SHP77 (cell line): ENCODE measurements at places on chromosomes 16 and 17.

DNA sequence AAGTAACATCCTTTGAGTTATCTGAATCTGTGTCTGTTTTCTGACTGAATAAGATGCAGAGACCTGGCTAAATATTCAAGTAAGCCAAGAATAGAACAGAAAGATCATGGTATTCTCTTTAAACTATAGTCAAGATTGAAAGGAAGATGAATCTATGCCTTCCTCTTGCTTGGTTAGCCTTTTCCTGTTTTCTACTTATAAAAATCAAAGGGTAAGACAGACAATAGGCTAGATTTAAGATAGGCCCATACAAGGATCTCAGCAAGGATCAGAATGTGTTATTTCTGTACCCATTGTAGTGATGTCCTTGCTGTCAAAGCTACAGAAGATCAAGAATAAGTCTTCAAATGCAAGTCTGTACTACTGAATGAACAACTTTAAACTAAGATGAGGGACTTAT, 7.0 kb upstream of the CDR2 start:
- no peak for DNase-seq

DNA sequence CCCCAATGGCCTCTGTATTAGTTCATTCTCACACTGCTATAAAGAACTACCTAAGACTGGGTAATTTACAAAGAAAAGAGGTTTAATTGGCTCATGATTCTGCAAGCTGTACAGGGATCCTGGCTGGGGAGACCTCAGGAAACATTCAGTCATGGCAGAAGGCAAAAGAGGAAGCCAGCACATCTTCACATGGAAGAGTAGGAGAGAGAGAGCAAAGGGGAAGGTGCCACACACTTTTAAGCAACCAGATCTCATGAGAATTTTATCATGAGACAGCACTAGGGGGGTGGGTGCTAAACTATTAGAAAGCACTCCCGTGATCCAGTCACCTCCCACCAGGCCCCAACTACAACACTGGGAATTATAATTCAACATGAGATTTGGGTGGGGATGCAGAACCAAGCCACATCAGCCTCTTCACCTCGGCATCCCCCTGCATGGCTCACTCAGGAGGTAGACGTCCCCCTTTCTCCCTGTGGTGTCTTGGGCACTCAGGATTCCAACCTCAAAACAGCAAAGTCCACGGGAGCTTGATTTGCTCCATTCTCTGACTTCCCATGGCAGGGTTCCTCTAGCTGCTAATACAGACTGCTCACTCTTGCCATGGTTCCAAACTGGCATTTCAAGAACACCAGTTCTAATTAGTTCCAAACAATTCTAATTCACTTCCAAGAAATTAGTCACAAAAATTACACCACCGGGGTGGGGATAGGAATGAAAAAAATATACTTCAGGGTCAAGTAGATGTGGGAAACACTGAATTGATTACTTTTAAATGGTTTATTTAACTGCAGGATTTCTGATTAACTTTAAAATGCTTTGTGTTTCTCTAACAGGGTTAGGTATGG, 203.8 kb upstream of the HSBP1 start:
- no peak for DNase-seq

GRCh38 chr16:85754413-85754812, 3.5 kb upstream of the C16orf74 start:
- peak; percentile 42 for DNase-seq

DNA sequence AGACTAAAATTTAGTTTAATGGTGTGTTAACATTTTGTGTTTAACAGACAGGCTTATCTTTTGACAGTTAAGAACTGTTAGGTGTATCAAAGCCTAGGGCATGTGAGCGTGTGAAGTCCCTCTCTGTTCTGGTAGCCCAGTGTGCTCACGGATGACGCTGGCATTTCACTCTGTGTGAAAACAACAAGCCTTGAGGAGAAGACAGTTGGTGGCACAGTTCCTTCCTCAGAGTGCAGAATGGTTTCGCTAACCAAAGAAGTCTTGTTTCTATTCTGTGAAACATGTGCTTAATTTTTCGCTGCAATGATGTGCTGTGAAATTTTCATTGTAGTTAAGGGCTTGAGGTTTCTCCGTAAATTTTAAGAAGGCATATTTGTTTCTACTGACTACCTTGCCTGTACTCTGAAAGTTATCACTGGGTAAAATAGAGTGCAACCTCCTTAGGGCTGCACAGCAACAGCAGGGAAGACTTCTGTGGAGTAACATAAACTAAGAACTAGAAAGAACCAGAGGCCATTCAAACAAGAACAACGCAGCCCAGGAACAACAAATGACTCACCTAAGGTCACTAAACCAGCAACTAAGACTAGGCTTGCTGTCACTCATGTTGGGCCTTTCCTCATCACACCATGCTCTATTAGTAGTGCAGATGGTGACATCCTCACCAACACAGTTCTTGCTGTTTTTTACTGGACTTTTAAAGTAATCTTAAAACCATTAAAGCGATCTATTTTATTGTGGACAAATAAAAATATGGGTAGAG, 33.4 kb downstream of the BRD7 start:
- DNase-seq: no peak

GRCh38 chr17:41728056-41728455, 6.4 kb downstream of the HAP1 start:
- no peak for DNase-seq

DNA sequence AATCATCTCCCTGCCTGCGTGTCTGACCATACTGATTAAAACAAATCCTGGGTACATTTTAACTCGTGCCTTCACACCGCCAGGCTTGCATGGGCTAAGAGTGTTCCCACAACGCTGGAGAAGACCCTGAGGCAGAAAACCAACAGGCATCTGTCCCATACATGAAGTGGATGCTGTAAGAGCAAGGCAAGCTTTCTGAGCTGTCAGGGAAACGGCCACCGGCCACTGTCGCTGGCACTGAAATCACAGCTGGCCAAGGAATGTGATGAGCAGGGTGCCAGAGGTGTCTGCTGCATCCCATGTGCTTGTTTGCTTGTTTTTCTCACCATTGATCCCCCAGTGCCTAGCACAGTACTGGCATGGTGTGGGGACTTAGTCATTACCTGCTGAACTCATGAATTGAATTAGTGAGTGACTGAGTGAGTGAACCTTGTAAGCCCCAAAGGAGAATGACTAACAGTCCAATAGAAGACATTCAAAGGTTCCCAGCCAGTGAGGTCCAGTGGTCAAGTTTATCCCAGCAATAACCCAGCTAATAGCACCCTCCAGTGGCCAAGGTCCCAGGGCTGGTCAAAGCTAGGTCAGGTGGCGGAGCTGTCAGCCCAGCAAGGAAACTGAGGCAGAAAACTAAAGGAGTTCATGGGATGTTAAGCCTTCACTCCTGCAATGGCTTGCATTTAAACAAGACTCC, 92.7 kb upstream of the CDH5 start:
- DNase-seq: no peak

DNA sequence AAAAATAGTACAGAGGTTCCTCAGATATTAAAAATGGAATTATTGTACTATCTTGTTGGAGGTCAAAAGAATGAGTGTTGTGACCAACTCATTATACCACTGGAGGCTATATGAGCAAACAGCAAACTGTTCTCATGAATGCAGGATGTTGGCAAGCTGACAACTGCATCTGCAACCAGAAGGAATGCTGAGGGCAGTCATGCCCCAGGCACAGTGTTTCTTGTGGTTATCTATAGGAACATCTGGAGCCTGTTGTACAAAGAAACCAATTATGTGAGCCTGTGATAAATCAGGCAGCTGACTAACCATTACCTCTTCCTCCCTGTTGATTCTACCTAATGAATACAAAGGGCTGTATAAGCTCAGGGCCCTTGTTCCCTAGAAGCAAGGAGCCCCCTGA, 2057.1 kb downstream of the TP53TG3F start:
- peak; percentile 78 for DNase-seq

DNA sequence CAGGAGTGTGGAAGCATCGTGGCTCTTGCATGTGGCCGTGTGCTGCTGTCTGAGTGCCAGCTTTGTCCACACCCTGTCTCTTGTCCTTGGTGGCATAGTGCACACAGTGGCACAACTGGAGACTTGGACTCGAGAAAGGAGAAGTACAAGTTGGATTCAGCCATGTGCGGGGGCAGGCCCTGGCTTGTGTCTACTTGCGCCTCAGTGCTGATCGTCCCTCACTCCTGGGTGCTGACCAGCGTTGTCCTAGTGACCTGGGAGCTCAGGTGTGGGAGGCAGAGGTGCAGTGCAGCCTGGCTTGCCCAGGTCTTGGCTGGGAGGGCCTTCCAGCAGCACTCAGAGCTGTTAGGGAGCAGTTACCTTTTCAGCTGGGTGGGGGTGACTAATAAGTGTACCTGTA, 20.6 kb downstream of the MPRIP start:
- DNase-seq: no peak

DNA sequence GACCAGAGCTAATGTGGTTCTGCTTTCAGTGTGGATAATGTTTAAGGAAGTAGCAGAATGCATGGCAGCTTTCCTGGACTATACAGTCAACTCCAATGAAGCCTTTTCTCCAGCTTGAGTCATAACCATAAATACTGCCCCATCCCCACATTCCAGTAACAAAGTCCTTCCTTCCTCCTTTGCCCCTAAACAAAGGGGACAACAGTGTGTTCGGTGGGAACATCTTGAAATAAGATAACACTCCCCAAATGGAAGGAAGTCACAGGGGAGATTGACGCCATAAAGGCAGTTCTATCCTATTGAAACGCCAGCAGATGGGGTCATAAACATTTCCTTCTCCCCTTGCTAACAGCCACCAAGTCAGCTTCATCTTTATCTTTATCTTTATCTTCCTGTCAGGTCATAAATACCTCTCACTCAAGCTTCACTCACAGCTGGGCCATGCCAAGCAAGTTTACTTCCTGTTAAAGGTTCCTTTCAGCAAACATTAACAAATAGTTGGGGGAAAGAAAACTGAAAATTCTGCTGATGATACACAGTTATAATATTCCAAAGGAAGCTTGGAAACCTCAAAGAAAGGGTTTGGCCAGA, 136.7 kb downstream of the SNX11 start:
- DNase-seq: no peak

DNA sequence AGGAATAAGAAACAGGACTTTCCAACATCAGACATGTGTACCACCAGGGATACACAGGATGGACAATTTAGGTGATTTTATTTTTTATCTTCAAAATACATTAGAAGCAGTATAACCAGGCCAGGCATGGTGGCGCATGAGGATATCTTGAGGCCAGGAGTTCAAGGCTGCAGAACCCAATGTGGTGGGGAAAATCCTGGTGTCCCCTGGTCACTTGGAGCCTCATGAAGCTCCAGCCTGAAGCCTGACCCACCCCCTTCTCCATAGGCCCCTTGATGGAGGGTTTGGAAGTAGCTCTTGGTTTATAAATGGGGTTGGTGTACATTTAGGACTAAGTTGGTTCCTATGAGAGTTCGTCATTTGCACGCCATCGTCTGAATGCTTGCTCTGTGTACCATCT, 88.6 kb downstream of the MYH11 start:
- no peak for DNase-seq

- no peak for DNase-seq
Measured at GRCh38 chr17:28112606-28113005, 70.1 kb downstream of the NLK start.

DNA sequence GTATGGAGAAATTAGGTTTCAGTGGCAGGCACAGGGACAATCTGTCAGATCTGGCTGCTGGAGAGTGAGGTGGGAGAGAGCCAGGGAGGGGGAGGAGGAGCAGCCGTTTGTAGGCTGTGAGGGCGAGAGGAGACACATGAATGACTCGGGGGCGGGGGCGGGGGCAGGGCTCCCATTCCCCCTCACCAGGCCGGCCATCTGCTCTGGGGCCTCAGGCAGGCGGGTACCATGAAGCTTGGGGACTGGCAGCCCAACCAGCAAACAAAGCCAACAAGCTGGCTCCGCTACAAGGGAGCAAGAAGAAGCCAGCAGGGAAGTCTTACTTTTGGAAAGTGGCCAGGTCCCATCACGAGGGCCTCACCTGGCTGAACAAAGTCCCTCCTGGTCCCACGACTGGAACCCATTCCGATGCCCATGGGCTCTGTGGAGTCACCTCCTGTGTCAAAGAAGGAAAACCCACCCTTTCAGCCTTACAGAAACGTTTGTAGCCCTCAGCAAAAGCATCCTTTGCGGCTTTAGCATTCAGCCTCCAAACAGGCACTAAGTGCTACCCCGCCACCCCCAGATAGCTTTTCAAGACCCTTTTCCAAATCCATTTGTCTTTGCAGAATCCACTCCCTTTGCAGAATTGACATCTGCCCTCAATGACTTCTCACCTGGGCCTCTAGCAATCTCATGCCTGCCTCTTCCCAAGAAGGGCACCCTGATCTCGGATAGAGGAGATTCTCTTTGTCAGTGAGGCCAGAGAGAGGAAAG, 9.2 kb upstream of the SSTR2 start:
- DNase-seq: peak; percentile 57

GRCh38 chr16:69293401-69293800, 17.7 kb upstream of the VPS4A start:
- no peak for DNase-seq

- DNase-seq: no peak
Measured at GRCh38 chr17:82257473-82257872, 16.0 kb downstream of the CSNK1D start.

DNA sequence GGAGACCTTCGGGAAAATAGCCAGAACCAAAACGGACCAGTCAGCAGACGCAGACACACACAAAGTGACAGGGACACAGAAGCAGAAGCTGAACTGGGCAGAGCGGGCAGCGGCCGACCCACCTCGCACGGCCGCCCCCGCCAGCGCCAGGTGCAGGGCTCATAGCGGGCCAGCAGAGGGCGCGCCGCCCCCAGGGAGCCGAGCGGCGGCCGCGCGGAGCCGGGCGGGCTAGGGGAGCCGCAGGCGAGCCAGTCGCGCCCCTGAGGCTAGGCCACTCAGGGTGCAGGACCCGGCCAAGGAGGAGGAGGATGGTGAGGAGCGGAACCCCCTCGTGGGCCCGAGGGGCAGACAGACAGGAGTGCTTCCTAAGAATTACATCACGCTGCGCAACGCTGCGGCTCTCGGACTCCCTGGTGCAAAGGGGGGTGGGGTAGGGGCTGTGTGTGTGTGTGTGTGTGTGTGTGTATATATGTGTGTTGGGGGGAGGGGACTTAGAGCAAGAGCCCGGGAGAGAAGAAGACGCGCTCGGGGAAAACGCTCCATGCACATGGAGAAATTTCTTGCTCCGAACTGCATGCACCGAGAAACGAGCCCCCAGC, 913 bp upstream of the NOG start:
- DNase-seq: no peak

DNA sequence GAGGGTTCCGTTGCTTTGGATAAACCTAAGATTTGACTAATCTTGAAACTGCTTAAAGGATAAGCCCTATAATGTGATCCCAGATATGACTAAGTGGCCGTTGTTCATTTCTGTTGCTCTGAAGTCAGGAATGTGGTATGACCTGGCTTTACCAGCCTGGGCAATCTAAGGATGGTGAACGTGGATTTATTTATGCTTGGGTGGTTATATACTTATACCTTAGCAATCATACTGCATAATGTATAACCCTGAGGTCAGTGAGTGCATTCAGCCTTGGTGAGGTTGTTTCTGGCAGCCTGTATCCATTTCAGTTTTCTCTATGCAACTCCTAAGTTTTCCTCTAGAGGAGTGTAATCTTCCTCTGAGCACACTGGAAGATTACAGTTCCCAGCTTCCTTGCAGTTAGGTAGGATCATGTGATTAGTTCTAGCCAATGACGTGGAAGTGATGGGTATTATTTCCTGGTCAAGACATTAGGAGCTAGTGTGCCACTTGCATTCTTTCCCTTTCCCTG, 41.9 kb downstream of the FTO start:
- DNase-seq: no peak
